ENCODE measurements at places on chromosomes 6 and 20. TPM values are rescaled to one million over a fixed set of nuclear protein-coding genes. Genes with fewer than 3 reads are reported as not detected.

DNA sequence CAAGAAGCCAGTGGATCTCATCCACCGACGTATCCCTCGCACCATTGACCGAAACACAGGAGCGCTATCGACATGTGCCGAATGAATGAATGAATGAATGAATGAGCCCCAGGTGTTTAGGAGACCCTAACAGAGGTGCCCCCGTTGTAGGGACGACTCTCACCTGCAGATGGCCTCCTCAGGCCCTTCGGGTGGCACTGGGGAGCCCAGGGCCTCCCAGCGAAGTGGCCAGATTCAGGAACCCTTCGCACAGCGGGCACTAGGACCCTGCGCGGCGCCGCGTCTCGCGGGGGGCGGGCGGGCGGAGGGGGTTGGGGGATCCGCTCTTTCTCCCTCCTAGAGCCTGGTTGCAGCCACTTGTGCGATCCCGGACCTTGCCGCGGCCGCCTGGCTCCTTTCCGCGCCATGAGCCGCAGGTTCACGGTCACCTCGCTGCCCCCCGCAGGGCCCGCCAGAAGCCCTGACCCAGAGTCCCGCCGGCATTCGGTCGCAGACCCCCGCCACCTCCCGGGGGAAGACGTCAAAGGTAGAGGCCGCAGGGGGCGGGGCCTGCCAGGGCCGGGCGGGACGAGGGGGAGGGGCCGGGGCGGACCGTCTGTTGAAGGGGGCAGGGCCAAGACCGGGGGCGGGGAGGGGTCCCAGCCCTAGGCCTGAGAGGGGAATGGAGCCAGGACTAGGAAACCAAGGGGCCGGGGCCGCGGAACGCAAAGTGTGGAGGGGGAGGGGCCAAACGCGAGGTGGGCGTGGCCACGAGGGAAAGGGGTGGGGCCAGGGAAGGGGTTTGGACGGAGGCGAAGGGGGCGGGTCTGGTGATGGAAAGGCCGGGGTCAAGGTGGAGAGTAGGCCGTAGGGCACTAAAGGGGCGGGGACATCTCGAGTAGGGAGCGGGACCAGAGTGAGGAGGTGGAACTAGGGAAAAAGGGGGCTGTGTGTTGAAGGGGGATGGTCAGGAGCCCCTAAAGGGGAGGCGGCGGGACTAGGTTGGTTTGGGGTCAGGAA lies 7.4 kb upstream of the SLC12A5 start:
- no peak for DNase-seq

DNA sequence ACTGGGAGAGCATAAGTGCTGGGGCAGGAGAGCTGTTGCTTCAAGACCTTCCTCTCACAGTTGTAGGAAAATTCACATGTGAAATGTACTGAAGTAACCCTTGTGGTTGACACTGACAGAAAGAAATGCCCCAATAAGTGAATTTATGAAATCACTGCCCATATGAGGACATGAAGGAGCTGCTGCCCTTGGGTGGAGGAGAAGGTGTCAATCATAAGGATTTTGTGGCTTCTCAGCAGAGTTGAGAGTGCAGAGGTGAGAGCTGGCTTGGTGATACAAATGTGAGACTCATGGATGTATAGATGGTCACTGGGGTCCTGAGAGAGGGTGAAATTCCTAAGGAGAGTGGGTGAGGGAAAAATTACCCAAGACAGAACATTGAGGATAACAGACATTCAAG lies 33.9 kb upstream of the CMTR1 start:
- DNase-seq: no peak

- no peak for DNase-seq
Observed at GRCh38 chr6:94751641-94752329, 825.5 kb upstream of the MANEA start.

DNA sequence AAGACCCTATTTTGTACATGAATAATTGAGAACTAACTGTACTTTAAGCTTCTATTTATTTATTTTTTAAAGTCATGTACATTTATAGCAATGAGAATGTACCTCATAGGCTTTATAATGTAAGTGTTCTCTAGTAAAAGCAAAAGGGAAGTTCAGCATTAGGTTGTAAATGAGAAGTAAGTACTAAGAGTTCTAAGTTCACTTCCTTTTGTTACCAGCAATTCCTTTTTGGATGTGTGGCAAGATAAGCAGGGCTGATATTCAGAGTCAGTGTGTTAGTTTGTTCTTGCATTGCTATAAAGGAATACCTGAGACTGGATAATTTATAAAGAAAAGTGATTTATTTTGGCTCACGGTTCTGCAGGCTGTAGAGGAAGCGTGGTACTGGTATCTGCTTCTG lies 54.0 kb upstream of the CCN2 start:
- no peak for DNase-seq

DNA sequence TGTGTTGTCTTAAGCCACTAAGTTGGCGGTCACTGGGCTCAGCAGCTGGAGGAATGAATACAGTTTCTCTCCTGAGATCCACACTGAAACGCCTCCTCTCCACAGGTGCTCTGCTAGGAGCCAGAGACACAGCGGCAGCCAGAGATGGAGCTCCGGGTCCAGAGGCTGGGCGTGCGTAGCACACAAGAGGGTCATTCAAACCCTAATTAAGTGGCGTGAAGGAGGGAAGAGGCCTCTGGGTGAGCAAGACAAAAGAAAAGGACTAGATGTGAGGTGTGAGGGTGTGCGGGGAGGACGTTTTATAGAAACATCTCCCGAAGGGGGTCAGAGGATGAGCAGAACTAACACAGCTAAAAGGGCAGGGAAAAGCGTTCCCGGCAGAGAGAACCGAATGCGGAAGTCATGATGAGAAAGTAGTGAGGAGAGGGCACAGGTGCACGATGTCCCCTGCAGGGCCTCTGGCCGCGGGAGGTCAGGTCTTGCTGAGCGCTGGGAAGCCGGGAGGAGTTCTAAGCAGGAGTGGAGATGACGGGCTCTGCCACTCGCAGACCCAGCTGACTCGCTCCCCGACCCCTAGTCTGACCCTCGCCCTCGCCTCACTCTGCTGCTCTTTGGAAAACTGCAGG lies 54.4 kb downstream of the BMP7 start:
- no peak for DNase-seq

- DNase-seq: no peak
Observed at GRCh38 chr6:40923326-40923725, 115.7 kb downstream of the UNC5CL start.

DNA sequence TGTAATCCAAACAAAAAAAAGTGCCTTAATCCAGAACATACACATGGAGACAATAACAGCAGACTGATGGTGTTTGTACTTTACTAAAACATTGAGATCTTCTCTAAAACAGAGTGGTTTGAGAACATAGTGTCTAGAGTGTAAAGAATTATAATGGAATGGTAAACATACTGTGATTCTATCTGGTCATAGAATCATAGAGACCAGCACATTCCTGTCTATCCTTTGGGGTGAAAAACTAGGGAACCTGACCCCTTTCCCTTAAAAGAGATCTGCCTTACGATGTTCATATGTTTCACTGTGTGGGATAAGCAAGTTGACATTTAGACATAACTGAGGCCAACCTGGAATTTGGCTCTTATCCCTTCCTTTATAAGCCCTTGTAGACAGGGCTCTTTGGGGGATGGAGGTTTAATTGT lies 55.7 kb downstream of the TRMT11 start:
- no peak for DNase-seq

- DNase-seq: no peak
Observed at GRCh38 chr6:49430187-49430586, 32.9 kb downstream of the MMUT start.

DNA sequence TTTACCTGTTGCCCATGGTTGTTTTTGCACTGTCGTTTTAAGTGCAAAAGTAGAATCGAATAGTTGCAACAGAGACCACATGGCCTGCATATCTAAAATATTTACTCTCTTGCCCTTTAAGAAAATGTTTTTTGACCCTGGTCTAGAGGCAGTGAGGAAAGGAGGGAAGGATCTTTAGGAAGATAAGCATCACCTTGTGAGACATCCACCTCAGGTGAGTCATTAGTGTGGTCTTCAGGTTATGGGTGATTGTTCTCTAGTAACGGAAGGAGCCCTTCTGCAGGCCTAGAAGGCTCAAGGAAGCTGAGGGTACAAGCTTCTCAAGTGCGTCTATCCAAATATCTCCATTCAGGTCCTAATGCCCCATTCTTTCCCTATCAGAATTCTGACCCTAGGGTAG lies 6.6 kb upstream of the RAB44 start:
- no peak for DNase-seq

Gene PRR18
- total RNA-seq: 0.11 TPM

- no peak for DNase-seq
Observed at GRCh38 chr6:163579111-163579879, 164.8 kb downstream of the QKI start.

Gene DLL1
- 8.3 TPM for total RNA-seq

- DNase-seq: no peak
Observed at GRCh38 chr20:38764567-38765318, 16.5 kb downstream of the ACTR5 start.

Gene SYCP2L
- 1.00 TPM for total RNA-seq

Gene ZNF318
- total RNA-seq: 10.2 TPM

- no peak for DNase-seq
Observed at GRCh38 chr6:73236144-73236750, 11.0 kb upstream of the KHDC1L start.

GRCh38 chr6:44858998-44859397 lies 469.1 kb upstream of the RUNX2 start:
- no peak for DNase-seq

GRCh38 chr20:47583551-47583950 lies 81.9 kb downstream of the NCOA3 start:
- DNase-seq: no peak

GRCh38 chr6:142443532-142443931 lies 141.7 kb downstream of the ADGRG6 start:
- DNase-seq: no peak

Gene MOG
- 12.8 TPM for total RNA-seq

GRCh38 chr6:86888301-86888700 lies 49.0 kb upstream of the HTR1E start:
- no peak for DNase-seq

GRCh38 chr6:43821101-43821886 lies 51.3 kb downstream of the VEGFA start:
- DNase-seq: no peak

Gene ROS1
- total RNA-seq: 0.05 TPM

DNA sequence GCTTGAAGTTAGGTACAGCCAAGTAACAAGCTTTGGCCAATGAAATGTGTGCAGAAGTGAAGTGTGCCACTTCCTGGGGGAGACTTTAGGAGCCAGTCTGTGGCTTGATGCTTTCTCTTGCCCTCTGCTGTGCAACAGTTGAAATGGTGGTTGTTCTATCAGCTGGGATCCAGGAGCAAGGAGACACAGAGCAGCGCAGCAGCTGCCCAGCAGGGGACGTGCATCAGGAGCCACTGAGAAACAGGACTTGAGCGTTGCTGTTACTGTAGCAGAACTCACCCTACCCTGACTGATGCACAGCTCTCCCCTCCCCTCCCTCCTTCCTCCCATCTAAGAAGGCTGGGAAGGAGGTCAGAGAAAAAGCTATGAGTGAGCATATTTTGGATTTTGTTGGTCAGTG lies 18.9 kb upstream of the CCN5 start:
- DNase-seq: no peak

- DNase-seq: no peak
Observed at GRCh38 chr6:14193524-14193923, 76.0 kb downstream of the CD83 start.

DNA sequence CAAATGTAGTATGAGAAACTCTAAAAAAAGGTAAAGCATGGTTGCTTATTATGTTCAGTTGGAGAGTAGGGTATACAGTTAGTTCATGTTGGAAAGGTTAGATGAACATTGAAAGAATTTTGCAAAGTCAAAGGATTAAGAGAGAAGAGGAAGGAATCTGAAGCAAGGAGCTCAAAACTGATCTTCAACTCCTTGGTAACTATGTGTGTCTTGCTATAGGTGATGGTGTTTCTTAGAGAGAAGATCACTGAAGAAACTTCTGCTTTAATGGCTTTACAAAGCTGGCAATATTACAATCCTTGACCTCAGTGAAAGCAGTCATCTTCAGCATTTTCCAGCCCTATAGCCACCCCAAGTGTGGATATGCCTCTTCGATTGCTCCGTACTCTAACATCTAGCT lies 4.7 kb downstream of the HLA-DRA start:
- no peak for DNase-seq

DNA sequence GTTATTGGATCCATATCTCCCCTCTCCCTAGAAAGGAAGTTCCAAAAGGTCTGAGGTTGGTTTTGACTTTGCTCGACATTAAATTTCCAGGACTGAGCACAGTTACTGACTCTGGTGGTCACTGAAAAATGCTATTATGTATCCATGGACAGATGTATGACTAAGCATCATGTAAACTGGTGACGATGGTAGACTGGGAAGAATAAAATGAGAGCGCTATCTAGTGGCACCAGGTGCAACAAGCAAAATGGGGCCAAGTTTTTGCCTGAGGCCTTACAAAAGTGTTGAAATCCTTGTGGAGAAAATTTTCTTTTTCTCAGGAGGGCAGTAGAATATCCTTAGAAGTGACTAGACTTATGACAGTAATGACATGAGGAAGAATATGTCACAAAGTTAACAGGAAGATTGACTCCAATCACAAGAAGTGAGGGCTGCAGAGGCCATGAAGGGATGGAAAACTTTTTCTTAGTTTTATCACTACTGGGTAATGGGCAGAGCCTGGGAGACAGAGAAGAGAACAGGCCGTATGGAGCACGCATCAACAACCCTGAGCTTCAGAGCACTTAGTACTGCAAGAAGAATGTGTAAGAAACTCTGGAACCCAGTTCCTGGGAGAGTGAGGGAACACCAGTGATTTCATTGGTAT lies 88.9 kb upstream of the ELOVL5 start:
- peak; percentile 8 for DNase-seq

GRCh38 chr6:169854813-169855212 lies 103.4 kb downstream of the ERMARD start:
- no peak for DNase-seq

GRCh38 chr6:143525356-143525755 lies 13.8 kb upstream of the FUCA2 start:
- no peak for DNase-seq

Gene LHFPL5
- not detected for total RNA-seq

Gene TFAP2D
- not detected for total RNA-seq

Gene LRP11
- total RNA-seq: 15.7 TPM

GRCh38 chr6:110270165-110270564 lies 88.0 kb downstream of the METTL24 start:
- DNase-seq: no peak

Gene NOL7
- total RNA-seq: 44.8 TPM

Gene FUT9
- not detected for total RNA-seq

Gene ARID1B
- 58.1 TPM for total RNA-seq

All from heart right ventricle (tissue), 16 donors.